Activated CD4-positive, alpha-beta T cell treated with anti-CD3 and anti-CD28 coated beads, Interleukin-2, amount 10 ng/mL, durations not matched to agents 7 days and 5 days (primary cell): ENCODE measurements at places on chromosomes 2 and 18.
A peak's percentile ranks its signal among the peaks of the same experiment; 100 is the strongest.

DNA sequence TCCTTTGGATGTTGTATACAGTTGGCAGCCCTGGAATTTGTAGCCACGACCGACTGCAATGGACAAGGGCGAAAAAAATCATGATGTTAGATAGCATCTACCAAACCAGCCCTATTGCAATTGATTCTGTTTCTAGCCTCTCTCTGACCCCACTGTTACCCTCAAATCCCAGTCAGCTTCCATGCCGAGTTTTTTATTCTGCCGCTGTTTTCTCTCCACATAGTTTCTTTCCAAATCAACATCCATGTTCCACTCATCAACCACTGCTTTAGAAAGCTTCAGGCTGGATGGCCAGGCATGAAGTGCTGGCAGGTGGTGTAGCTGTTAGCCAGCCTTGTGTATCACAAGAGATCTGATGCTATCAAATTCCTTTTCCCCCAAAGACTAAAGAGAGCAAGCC is 272.8 kb downstream of the FIGN start:
- no peak for DNase-seq

DNA sequence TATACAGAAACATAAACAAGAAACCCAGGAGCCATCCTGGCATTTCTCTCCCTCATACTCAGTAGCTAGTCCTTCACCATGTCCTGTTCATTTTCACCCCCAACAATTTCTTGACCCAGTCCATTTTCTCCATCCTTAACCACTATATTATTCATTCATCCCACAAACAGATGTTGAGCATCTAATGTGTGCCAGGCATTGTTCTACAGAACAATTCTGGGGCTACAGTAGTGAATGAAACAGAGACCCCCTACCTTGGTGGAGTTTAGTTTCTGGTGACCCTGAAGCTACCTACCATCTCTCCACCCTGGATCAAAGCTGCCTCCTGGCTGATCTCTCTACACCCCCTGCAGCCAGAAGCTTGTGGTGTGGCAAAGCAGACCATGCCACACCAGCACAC is 27.5 kb upstream of the BZW1 start:
- no peak for DNase-seq

- no peak for DNase-seq
Measured at GRCh38 chr2:21233194-21233593, 109.4 kb downstream of the TDRD15 start.

GRCh38 chr18:58263055-58263957 is 219.3 kb downstream of the NEDD4L start:
- no peak for DNase-seq

GRCh38 chr2:183291436-183291835 is 167.2 kb downstream of the NUP35 start:
- DNase-seq = no peak

DNA sequence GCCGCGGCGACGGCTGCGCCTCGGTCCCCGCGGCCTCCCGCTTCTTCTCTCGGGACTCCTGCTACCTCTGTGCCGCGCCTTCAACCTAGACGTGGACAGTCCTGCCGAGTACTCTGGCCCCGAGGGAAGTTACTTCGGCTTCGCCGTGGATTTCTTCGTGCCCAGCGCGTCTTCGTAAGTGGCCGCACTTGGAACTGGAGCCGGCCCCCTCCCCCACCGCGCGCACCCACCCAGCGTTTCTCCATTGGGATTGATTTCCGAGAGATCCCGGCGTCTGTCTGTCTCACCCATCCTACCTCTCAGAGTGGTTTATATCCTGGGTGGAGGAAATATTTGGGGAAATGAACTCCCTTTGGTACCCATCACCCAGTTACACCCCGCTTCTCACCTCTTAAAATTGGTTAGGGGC is 498 bp downstream of the ITGAV start:
- no peak for DNase-seq

DNA sequence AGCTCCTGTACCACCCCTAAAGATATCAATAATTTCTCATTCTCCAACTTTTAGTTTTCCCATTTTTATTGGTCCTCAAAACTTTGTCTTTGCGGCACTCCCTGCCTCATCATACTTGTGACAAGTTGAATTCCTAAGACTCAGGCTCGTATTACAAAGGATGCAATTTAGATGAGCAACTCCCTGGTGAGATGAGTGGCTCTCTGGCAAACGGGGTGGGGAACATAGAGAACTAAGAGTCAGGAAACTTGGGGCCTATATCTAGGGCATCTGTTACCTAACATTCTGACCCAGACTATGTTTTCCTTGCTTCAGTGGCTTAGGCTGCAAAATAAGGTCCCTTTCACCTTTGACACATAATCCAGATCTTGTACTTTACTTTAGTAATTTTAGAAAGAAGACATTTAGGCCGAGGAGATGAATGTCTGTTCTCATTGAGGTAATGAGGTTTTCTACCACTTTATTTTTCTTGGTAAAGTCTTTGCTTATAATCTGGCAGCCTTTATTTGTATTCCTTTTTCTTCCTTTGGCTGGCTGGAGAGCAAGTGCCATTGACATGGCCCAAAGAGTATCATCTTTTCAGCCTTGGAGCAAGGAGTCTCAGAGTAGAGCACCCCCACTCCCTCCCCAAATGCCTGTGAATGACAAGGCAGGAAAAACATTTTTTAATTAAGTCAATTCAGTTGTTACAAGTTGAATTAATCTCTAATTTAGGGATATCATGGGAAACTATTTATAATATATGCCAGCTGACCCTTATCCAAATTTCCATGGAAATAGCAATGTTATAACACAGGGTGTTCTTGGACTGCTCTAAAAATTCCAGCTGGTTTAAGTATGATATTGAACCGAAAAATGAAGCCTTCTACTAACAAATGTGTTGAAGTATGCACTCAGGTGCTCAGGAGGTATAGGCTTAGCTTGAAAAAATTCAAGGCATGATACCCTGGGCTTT is 15.2 kb downstream of the TSPYL6 start:
- no peak for DNase-seq

DNA sequence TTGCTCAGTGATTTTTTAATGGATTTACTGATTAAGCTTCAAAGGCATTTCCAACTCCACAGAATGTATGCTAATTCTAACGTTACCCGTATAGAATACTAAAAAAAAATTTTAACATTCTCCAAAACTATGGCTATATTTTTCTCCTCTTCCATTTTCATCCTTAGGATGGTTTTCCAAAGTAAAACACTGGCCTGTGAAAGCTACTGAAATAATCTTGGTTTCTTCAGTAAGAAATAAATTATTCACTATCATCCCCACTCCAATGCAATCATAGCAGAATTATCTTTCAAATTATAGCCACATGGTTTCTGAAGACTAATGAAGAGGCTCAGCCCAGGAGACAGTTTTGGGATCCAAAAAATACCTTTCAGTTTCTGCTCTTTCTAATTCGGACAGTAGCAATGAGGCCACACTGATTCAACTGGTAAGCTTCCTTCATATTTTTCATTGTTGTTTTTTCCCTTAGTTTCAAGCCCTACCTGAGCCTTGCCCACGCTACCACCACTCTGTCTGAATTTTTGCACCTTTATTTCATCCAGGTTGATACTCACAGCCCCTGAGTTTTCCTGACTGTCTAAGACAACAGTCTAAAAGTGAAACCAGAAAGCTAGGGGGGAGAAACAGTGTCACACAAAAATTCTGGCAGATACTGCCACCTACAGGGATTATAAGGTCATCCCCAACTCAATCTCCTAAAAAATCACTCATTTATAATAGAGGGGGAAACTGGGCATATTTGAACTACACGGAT is 887.9 kb downstream of the NRXN1 start:
- peak; percentile 26 for DNase-seq

DNA sequence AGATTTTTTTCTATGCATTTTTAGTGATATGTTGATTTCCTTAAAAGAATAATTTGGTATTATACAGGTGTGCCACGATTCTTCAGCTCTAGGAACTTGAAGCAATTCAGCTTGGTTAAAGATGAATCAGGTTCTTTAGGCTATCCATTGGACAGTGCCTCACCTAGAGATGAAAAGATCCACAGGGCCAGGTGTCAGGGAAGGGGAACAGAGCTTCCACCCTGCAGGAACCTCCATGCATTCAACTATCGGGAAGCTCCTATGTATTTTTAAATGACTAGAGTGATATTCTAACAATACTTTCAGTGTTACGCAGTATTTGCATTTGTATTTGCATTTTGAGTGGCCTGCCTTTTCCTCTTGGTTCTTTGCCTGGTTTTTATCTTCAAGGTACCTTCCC is 40.2 kb downstream of the PKP4 start:
- DNase-seq = no peak

- DNase-seq = no peak
Measured at GRCh38 chr18:43279015-43279744, 1.9 kb upstream of the SYT4 start.

DNA sequence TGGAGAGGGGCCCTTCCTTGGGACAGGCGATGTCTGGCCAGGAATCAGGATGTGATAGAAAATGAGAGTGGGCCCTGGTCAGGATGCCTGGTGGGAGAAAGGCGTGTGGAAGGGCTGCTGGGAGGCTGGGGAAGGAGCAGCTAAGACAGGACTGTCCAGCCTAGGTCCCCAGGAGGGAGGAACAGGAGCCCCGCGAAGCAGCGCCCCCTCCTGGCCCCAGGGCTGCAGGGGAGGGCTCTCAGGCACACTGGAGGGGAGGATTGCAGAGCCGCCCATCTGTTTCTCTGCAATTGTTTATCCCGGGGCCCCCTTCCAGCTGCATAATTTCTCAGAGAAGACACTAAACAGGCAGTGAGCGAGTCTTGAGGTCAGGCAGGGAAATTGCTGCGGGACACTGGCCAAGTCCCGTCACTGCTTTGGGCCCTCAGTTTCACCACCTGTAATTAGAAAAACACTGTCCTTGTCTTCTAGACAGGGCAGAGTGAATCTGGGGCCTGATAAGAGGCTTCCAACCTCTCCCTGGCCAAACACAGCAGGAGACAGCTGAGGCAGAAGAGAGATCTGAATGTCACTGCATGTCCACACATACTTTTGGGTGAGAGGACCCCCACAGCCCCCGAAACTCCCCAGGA is 3.9 kb upstream of the NPPC start:
- DNase-seq = peak; percentile 16

- no peak for DNase-seq
Measured at GRCh38 chr2:10487081-10487740, 39.1 kb upstream of the ODC1 start.

- DNase-seq = no peak
Measured at GRCh38 chr18:48887905-48888772, 62.6 kb downstream of the SMAD7 start.

- no peak for DNase-seq
Measured at GRCh38 chr2:150971910-150972309, 289.8 kb downstream of the RBM43 start.

DNA sequence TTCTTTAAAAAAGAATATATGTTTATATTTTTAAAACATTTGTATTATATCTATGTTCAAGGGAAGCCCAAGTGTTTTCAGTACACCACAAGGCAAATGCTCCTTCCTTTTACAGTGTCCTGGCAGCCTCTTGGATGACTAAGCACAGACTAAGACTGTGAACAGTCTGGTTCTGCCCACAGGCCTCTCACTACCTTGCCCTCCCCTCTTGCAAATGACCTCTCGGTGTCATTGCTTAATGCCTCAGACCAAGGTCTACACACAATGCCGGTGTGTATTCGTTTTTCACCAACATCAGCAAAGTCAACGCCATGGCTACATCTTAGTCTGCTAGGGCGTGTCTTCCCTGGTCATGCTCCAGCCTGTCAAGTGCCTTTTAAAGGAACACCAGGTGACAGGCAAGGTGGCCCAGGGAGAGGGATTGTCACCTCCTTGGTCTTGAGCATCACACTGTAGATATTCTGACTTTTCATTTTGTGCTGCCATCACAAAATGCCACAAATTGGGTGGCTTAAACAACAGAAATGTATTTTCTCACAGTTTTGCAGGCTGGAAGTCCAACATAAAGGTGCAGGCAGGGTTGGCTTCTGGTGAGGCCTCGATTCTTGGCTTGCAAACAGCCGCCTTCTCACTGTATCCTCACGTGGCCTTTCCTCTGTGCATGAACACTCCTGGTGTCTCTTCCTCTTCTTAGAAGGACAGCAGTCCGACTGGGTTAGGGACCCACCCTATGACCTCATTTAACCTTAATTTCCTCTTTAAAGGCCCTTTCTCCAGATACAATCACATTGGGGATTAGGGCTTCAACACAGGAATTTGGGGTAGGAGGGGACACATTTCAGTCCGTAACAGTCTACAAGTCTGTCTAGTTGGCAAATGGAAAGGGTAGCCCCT is 266.5 kb downstream of the KLHL29 start:
- DNase-seq = no peak

GRCh38 chr18:62612776-62613175 is 90.0 kb downstream of the ZCCHC2 start:
- DNase-seq = no peak

DNA sequence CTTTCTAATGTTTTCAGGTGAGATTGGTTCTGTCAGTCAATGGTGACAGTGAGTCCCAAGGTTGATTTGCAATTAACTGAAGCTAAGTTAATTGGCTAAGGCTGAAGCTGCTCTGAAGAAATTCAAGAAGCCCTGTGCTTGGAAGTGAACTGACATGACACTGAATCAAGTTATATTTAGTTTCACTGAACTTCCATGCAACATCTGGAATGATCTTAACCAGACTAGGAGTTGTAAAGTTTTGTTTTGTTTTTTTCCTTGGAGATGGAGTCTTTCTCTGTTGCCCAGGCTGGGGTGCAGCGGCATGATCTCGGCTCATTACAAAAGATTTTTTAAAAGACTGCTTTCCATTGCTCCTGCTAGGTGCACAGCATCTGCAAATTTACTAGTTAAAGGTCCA is 11.4 kb downstream of the SERPINB5 start:
- DNase-seq = no peak

DNA sequence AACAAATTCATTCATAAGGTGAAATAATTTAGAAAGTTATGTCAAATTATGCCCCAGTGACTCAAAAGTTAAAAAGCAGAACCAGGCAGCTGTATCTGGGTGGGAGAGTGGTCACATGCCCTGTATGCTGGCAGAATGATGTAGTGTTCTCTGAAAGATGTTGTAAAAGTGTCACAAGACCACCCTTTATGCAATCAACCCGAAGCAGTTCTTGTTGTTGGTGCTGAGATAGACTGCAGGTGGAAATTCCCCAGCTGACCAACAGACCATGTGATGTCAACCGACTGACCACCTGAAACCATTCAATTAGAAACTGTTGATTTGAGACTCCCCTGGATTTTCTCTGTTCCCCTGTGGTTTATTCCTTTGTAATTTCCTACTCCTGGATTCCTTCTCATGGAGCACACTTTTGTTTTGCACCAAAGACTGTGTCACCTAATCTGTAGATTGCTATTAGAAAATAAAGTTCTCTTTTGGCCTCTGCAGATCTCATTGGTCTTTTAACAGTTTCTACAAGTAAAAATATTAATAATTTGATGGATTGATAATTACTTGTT is 1341.3 kb upstream of the LRRTM1 start:
- no peak for DNase-seq

- DNase-seq = no peak
Measured at GRCh38 chr2:110099471-110100225, 16.0 kb downstream of the MALL start.

DNA sequence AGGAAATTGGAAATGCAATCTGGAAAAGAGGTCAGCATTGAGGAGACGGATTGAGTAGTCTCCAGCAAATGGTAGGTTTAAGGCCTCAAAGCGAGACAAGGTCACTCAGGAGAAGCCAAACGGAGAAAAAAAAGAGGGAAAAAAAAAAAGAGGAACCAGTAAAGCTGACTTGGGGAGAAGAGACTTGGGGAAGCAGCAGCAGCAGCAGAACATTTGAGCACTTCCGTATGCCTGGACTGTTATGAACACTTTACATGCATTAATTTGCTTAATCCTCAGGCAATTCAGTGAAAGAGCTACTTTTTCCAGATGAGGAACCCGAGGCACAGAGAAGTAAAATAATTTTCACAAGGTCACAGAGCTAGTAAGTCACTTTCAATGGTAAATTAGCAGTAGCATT is 81.3 kb downstream of the OSBPL6 start:
- DNase-seq = no peak
